ENCODE measurements at places on chromosomes 6 and 20.

DNA sequence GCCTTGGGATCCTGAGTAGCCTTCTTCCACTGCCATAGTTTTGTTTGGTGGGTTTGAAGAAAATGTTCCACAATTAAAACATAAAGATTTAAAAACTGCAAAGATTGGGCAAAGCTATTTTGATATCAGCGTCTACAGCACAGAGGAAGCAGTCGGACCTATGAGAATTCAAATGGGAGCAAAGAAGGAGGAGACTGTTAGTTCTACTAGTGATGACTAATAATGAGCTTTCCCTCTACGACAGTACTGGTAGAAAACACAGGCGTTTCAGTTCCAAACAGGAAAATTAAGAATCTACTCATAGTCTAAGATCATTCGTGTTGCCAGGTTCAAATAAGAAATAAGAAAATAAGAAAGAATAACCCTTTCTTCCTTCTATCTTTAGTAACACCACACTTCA, 121.2 kb downstream of the INSM1 start:
- DNase-seq = no peak

DNA sequence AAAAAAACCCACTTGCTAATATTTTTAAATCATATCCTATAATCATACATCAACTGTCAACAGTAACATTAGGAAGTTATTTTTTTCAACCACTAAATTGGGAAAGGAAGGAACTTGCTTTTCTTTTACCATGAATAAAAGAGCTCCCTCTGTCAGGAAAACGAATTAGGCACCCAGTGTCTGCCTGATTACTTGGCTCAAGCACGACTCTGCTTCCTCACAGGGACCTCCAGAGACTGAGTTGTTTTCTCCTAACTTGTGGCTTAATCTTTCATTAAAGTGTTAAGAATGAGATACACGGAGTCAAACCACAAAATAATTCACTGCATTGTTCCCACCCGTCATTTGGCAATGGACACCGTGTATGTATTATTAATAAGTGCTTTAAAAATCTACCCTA, 1405.1 kb upstream of the EYS start:
- no peak for DNase-seq

DNA sequence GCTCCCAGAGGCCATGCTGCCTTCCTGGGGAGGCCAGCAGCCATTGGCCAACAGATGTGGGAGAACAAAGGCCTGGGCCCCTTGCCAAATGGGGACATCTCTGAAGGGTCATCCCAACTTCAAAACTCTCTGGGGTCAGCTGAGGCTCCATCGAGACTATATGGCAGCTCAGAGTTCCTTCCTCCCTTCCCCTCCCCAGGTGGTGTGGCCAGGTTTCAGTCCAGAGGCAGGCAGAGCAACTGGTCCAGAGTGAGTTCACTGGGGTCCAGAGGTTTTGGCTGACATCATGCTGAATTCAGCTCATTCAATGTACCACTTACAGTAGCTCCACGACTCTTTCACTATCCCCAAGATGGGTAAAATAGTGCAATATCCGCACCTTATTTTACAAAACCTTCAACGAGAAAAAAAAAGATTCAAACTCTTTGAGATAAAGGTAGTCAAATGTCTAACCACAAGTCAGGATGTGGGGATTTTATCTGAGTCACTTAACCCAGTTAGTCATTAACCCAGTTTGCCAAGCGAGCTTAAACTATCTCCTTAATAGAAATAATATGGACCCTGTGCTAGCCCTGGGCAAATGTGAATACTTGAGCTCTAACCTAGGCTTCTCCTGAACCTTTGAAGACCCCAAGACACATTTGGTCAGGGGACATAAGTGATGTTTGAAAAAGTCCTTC, 108.4 kb upstream of the PLEKHG1 start:
- no peak for DNase-seq

DNA sequence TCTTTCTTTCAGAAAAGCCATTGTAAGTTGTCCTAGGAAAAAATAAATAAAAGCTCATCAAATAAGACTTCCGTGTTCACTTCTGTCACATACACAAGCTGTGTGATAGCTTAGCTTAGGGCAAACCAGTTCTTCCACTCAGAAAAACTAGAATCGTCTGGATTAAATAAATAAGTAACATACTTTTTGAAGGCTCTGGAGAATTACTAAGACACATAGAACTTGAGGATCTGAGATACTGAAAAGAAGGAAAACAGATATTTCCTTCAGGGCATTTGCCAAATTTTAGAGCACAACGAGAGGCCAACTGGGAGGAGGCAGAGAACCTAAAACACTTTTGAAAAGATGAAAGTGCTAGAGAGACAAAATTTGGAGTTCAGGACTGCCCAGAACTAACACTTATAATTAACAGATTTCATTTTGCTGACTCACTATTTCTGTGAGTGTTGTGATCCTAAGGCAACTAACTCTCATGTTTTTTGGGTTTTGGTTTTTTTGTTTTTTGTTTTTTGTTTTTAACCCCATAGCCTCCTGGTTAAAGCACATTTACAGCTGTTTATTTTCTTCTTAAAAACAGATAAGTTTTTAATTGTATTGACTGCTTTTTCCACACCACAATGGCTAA, 38.7 kb upstream of the THEMIS start:
- no peak for DNase-seq

- peak; percentile 39 for DNase-seq
These were observed 89.4 kb downstream of the GRM4 start for GRCh38 chr6:34056305-34057108.

All from skeletal muscle cell (primary cell).